ENCODE measurements at places on chromosomes 11 and 22. TPM values are rescaled to one million over a fixed set of nuclear protein-coding genes. Genes with fewer than 3 reads are reported as not detected.

DNA sequence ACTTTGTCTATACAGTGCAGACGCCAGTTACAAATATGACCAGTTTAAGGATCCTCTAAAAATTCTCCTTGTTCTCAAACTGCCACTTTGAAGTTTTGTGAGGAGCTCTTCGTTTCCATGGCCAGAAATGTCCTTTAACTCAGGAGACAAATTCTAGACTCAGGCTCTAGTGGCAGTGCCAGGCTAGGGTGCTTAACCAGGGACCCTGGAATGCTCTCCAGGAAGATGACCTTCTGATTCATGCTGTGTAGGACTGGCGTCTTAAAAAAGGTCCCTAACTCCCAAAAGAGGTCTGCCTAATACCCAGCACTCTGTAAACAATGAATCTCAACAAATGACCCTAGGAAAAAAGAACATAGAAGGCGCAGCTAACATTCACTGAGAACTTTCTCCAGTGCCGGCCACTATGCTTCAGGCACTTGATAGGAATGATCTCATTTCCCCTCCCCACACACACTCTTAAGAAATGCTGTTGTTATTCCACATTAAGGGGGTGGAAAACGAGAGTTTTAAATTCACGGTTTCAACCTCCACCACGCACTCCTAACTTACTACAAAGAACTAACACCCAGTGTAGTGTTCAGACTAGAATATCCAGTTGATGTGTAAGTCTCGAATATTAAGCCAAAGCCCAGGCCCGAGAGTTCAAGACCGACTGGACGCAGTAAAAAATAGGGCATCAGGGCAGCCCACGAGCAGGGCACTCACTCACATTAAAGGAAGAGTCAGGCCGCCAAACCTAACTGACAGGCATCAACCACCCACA is 747 bp downstream of the NXF1 start:
- no peak for DNase-seq

DNA sequence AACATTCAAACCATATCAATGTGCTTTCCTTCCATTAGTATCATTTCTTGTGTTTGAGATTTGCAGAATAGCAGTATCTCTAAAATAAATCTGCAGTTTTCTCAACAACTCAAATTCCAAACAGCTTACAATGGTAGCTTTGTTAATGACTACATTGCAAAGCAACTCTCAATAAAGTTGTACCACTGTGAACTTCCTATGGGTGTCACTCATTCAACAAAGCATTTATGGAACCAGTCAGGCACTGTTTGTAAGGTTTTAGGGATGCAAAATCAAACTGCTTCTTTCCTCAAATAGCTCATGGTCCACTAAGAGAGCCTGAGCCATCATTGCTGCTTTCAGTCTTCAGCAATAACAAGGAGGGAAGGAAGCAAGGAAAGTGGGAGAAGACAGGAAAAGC is 91.0 kb downstream of the CCDC83 start:
- no peak for DNase-seq

DNA sequence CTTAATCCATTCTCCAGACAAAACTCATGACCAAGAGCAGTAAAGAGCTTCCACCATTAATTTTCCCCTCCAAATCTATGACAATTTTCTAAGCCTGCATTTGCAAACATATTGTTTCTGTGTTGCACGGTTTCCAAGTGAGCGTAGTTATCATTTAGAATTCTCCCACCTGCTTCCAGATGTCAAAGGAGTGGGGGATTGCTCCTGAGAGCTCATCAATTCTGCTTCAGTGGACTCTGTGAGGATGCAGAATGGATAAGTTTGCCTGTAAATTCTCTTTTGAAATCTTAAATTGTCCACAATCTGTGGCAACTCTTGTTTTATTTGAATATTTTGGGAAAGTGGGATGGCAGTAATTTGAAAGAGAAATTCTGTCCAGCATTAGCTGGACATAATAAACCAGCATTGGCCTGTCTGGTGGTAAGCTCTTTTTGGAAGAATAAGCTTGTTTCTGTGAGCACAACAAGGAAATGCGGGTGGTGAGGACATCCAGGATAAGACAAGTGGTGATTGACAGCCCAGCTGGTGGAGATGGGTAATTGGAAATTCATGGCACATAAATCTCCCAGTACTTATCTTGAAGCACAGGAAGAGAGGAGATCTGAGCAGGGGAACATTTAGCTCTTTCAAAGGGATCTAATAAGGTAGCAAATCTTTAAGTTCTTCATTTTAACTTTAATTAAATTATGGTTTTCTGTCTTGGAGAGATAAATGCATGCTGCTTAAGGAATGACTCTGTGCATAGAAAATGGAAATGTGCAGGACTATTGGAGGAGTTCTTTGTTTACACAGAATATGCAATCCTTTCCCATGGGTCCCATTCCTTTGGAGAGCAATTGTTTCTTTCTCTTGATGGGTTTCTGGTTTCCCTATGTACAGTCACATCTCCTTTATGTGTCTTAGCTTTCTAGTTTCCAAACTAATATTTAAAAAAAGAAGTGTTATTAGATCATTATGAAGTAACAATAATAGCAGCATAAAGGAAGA is 73.2 kb downstream of the FAT3 start:
- DNase-seq = no peak

DNA sequence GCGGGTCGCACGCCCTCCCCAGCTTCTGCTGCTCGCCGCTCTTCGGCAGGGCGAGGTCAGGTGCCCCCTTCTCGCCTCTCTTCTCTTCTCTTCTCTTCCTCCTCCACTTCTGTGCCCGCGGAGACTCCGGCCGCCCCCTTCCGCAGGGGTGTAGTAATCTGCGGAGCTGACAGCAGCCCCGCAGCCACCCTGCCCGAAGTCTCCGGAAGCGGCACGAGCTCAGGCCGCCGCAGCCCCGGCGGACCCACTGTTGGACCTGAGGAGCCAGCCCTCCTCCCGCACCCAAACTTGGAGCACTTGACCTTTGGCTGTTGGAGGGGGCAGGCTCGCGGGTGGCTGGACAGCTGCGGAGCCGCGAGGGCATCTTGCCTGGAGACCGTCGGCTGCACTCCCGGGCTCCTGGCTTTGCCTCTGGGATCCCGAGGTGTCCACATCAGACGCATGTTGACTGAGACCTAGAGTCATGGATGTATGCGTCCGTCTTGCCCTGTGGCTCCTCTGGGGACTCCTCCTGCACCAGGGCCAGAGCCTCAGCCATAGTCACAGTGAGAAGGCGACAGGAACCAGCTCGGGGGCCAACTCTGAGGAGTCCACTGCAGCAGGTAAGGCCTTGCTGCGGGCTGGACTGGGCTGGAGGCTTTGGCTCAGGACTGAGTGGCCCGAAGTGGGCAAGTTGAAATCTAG is 486 bp downstream of the STIM1 start:
- no peak for DNase-seq

GRCh38 chr11:2210366-2211112 is 38.9 kb upstream of the TH start:
- DNase-seq = no peak

DNA sequence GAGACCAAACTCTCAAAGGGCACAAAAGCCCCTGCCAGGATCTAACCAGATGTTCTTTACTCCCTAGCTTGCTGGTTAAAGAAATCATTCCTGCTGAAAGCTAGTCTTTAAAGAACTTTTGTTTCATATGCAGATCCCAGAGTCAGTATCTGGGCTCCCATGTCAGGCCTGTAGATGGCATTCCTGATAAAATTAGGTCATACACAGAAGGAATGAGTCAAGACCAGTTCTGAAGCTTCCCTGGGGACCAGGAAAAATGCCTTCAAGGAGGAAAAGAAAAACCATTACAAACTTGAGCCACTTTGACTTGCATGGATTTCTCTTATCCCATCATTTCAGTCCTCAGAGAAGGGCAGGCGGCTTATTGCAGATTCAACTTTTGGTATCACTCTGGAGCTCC is 5.9 kb downstream of the DBX1 start:
- DNase-seq = no peak

GRCh38 chr11:57482782-57483561 is 22.6 kb downstream of the RTN4RL2 start:
- DNase-seq = peak; percentile 68

PRG3 gene
- not detected for total RNA-seq

Data from hematopoietic multipotent progenitor cell (in vitro differentiated cells).